T follicular helper cell (primary cell): ENCODE measurements at places on chromosomes 11 and 22.
A peak's percentile ranks its signal among the peaks of the same experiment; 100 is the strongest.

- DNase-seq = no peak
Measured at GRCh38 chr11:111938687-111939160, 1.6 kb downstream of the DIXDC1 start.

GRCh38 chr22:37443977-37444376 lies 16.7 kb upstream of the ELFN2 start:
- no peak for DNase-seq

DNA sequence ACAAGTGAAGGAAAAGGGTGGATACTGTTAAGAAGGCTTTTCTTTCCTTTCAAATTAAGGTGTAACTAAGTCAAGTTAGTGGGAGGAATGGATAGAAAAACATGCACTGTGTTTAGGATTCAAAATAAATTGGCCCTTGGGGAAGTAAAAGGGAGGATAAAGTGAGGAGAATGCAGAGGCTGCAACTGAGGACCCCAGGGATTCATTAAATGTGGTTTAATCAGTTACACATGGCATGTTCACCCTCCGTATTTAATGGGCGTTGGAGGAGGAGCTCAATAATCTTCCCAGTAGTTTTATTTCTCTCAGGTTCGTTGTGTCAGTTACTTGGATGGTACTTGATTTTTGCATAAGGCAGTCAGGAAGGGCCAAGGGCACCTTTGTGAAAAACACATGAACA lies 966.3 kb downstream of the JRKL start:
- no peak for DNase-seq

- no peak for DNase-seq
Measured at GRCh38 chr11:123203934-123204333, 8.9 kb upstream of the CLMP start.

- DNase-seq = no peak
Measured at GRCh38 chr11:61302550-61302949, 7.4 kb upstream of the VWCE start.

DNA sequence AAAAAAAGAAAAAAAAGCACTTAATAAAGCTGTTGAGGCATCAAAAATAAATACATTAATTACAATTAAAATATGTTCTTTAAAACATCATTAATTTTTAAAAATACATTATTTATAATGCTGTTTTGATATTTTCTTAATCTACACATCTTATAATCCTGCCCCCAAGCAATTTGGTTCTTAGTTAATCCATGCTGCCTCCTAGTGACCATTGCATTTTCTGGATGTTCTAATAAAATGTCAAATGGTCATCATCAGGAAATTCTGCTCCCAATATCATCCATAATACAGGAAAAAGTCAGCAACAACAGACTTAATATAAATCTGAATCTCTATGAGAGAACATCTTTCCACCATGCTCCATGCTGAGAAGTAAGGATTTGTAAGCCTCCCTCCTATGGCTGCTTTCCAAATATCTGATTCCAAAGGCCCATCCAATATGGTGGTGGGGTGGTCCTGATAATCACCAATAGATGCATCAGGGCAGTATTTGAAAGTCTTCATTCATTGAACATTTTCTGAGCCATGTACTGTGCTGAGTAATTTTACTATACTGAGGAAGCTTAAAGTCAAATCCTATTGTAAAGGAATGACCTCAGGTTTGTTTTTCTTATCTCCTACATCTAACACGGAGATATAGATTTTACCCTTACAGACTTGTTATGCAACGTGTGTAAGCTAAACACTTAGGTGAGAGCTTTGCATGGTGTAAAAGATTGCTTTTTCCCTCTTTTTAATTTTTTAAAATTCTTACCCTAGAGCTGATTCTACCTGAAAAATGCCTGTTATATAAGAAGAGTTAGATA lies 124.7 kb upstream of the BMAL1 start:
- no peak for DNase-seq

GRCh38 chr11:116690611-116691010 lies 82.2 kb downstream of the BUD13 start:
- no peak for DNase-seq

GRCh38 chr11:67667490-67668191 lies 6.8 kb downstream of the ALDH3B2 start:
- no peak for DNase-seq

- DNase-seq = no peak
Measured at GRCh38 chr22:46770151-46770641, 7.7 kb downstream of the TBC1D22A start.

- DNase-seq = no peak
Measured at GRCh38 chr11:16591157-16591556, 147.3 kb upstream of the C11orf58 start.

DNA sequence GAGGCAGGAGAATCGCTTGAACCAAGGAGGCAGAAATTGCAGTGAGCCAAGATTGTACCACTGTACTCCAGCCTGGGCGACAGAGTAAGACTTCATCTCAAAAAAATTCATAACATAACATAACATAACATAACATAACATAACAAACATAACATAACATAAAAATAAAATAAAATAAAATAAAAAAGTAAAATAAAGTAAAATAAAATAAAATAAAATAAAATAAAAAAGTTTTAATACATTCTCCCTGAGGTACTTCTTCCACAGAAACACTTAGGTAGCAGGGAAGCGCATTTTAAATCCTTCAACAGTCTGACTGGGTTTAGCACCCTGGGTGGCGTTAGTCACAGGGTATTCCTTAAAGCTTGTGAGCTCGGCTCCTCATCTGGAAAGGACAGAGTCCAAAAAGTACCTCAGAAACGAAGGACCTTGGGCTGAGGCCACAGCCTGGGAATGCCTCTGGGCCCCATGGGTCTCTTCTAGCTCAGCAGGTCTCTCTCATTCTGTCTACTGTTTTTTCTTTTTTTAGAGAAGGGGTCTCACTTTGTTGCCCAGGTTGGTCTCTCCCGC lies 41.7 kb downstream of the MICAL3 start:
- DNase-seq = no peak

GRCh38 chr11:117099696-117100095 lies 1.5 kb upstream of the SIK3 start:
- no peak for DNase-seq

DNA sequence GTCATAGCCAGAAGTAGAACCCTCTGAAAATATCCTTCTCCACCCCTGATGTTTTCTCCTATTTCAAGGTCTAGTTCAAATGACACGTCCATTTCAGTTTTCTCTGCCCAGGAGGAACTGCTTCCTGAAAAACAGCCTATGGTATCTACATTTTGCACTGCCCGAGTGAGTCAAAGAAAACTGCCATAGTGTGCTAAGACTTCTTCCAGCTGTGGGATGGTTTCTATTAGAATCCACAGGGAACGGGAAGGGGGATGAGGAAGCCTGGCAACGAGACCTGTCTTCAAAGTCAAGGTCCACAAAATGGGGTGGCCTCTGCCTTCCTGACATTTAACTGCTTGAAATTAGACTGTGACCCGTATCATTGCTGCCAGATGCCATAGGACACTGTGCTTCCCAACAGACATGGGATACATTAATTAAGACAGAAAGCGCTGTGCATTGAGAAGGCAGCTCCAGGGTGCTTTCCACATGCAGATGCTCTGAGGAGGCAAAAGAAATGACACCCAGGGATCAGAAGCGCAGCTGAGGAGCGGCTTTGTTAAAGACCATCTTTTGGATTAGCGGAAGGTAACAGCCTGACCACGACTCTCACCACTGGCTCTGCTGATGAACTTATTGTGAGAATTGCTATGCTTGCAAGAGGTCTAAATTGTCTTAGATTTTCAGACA lies 39.4 kb upstream of the NUP50 start:
- DNase-seq = no peak

- DNase-seq = no peak
Measured at GRCh38 chr11:8581300-8581699, 12.7 kb downstream of the STK33 start.

DNA sequence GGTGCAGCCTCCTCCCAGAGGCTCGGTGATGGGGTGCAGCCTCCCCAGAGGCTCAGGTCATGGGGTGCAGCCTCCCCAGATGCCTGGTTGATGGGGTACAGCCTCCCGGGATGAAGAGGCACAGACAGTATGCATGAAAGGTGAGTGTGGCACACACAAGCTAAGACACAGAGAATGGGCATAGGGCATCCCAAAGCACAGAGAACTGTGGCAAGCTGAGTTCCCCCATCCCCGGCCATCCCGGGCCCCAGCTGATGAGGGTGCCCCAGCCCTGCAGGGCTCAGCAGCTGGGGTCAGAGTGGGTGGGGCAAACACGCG lies 4.8 kb upstream of the SYT8 start:
- DNase-seq = no peak

GRCh38 chr11:69486773-69487291 lies 5.4 kb downstream of the LINC01488 start:
- DNase-seq = no peak

DNA sequence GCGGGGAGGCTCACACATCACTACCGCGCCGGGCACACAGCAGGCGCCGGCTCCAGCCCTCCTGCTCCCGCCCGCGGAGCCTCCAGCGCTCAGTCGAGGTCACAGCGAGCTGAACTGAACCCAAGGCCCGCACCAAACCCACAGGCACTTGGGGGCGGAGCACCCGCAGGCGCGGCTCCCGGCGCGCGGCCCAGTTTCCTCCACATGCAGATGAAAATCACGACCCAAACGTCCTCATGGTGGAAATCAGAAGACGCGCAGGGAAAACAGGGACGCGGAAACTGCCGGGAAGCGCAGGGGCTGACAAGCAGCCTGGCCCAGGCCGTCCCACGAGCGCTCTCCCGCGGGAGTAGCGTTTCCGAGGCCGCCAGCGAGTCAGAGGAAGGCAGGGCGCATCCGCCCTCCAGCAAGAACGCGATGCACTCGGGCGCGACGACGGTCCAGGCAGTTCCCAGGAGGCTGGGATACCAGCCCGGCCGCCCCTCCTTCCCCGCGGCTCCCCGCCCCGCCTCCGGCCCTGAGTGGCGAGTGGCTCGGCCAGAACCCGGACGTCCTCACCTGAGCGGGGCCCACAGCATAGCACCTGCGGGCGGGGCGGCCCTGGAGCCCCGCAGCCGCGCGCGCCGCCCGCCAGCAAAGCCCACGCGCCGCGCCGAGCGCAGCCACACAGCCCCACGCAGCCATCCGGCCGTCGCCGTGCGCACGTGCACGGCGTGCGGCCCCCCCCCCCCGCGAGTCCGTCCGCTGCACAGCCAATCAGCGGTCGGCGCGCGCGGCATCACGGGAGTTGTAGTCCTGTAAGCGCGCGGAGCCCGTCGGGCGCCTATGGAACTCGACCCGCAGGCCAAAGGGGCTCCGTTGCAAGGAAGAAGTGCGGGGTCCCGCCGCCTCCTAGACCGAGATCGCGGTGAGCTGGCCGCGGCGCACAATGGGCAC lies at the start of gene HDHD5:
Gene HDHD5 (minus strand): TSS at position 710 of the 936 bp plus-strand sequence. CDS start 26 bp downstream, at position 684.
- DNase-seq = peak; percentile 86

DNA sequence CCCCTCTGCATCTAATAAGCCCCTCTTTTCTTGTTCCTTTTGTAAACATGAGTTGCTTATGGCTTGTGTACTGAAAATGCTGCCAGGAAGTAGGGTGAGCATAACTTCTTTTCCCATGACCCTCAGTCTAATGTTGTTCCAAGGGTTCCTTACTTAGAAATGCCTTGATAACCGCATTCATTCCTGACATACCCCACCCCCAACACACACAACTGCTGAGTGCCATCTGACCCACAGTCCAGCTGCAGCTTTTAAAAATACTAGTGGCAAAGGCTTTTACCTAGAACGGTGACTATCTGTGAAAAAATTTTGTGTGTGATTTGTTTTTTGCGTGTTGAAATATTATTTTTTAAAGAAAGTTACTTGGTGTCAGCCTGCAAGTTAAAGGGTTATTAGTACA lies 52.6 kb downstream of the ARHGAP42 start:
- DNase-seq = no peak

DNA sequence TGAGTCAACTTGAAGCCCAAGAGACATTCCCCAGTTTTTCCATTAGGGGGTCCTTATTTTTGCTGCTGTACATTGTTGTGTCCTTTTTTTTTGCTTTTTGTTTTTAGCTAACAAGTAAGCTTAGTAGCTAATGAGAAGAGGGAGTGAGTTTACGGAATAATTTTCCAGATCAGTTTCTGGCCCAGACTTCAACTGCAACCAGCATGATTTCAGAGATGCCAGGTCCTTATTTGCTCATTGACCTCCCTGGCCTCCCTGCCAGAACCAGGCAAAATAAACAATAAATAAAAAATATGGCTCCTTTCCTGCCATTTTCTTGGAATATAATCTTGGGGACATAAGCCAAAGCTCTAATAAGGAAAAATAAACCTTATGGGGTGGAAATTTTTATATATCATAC lies 185.9 kb downstream of the FAT3 start:
- no peak for DNase-seq

- no peak for DNase-seq
Measured at GRCh38 chr11:3775736-3776406, 21.5 kb downstream of the NUP98 start.

- no peak for DNase-seq
Measured at GRCh38 chr22:20180245-20180630, 29.4 kb upstream of the CCDC188 start.

- no peak for DNase-seq
Measured at GRCh38 chr22:38141217-38141973, 30.9 kb upstream of the BAIAP2L2 start.
